Activated naive CD4-positive, alpha-beta T cell (primary cell): ENCODE measurements at places on chromosomes 4 and X.

GRCh38 chrX:45353456-45353855 is 152.8 kb upstream of the DIPK2B start:
- DNase-seq = no peak

GRCh38 chr4:3321295-3321889 is 28.6 kb downstream of the RGS12 start:
- DNase-seq = no peak

DNA sequence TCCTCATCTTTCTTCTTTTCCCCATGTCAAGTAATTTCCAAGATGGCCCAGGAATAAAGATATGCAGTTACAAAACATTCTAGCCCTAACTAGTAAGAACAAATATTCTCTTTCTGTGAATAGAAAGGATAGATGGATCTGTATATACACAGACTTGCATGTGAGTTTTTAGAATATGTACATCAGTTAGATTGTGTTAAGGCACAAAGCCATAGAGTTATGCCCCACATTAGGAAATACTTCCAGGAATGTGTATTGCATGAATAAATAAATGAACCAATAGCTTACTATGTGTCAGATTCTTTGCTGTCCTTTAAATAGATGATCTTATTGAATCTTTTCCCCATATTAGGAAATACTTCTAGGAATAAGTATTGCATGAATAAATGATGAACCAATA is 46.0 kb upstream of the TMPRSS11E start:
- no peak for DNase-seq

- DNase-seq = no peak
These were observed 7.4 kb downstream of the PSAPL1 start for GRCh38 chr4:7427361-7427760.

DNA sequence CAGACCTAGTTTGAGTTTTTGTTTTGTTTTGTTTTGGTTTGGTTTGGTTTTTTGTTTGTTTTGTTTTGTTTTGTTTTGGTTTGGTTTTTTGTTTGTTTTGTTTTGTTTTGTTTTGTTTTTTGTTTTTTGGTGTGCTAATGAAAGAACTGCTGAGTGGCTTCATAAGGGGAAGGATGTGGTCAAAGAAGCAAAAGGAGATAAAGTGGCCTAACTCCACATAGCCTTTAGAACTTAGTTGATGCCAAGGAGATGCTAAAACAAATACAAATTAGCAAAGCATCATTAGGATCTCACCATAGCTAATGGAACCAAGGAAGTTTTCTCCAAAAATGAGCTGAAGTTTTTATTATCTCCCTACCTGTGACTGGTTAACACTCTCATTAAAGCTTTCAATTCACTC is 44.6 kb upstream of the TMEM164 start:
- DNase-seq = no peak

DNA sequence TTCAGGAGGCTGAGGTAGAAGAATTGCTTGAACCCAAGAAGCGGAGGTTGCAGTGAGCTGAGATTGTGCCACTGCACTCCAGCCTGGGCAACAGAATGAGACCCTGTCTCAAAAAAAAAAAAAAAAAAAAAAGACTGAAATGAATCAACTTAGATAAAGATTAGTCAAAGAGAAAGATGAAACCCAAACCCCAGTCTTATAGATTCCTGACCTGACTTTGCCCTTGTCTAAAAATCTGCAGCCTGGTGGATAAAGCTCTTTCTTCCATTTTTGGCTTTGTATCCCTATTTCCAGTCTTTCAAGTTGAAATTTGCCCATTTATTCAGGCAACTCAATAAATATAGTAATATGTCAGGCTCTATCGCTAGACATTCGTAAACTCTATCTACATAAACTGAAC is 39.3 kb upstream of the SPINK2 start:
- DNase-seq = no peak
